WERI-Rb-1 (cell line): ENCODE measurements at places on chromosomes 2 and 18.
A peak's percentile ranks its signal among the peaks of the same experiment; 100 is the strongest.

GRCh38 chr2:45888641-45889040 lies 237.2 kb downstream of the PRKCE start:
- peak; percentile 72 for DNase-seq

DNA sequence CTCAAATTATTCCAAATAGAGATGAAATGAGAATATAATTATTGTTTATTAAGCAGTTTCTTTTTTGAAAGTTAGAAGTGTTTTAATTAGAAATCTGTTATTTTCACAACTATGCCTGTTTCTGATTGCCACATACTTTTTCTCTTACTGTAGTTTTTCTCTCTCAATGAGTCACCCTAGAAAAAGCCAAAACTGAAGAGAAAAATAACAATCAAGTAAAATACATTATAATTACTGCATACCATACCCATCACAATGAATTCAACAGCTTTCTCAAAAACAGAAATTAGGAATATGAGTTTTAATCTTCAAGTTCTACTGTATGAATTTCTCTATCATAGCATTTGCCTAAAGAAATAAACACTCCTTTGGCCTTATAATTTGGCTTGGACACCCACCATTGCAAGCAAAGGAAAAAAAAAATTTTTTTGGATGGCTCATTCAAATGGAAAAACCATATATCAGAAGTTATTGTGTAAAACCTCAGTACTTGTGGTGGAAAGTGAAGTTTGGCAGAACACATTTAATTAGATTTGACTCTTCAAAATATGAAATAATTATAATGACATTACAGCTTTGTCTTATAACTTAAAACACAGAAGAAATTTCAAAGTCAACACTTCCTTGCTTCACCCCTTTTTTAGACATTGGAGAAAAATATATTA lies 138.5 kb downstream of the DYM start:
- no peak for DNase-seq

- DNase-seq = no peak
Observed at GRCh38 chr2:217387776-217388387, 528.0 kb upstream of the TNP1 start.

GRCh38 chr2:70889716-70890037 lies 46.0 kb upstream of the ATP6V1B1 start:
- DNase-seq = no peak

DNA sequence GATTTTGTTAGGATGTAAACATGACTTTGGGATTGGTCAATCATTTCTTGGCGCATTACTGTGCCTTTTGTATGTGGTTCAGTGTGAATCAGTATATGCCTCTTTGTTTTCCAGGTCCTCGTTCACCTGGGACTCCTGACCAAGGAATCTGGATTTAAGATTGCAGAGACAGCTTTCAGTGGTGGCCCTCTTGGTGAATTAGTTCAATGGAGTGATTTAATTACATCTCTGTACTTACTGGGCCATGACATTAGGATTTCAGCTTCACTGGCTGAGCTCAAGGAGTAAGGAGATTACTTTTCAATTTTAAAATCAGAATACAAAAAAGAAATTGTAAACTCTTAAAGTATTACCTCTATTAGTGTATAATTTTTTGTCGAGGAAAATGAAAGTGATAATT lies 87.6 kb downstream of the MGAT5 start:
- peak; percentile 55 for DNase-seq

DNA sequence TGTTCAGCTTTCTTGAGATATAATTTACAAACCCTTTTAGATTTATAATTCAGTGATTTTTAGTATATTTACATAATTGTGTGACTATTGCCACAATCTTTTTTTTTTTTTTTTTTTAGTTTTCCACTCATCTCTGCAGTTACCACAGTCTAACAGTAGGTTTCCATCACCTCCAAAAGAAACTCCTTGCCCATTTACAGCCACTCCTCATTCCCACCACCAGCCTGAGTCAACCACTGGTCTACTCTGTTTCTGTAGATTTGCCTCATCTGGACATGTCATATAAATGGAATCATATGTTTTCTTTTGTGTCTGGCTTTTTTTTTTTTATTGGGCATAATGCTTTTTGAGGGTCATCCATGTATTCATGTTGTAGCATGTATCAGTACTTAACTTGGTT lies 16.1 kb downstream of the MTX2 start:
- DNase-seq = no peak

DNA sequence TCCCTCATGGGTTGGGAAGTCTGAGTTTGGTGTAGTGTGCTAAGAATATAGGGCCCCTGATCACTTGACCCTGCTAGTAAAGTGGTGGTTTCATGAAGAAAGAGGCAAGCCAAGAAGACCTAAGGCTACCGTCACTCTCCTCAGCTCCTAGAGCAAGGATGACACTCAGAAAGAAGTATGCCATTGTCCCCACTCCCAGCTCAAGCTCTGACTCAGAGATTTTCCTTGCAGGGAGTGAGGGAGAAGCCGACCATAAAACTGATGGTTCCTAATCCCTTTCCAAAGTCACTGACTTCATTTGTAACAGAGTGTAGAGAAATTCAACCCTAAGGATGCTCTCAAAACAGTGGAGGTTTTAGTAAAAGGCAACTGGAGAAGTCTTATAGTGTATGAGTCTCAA lies 80.9 kb downstream of the ICA1L start:
- DNase-seq = no peak

GRCh38 chr18:29164993-29165599 lies 988.2 kb upstream of the CDH2 start:
- DNase-seq = no peak

DNA sequence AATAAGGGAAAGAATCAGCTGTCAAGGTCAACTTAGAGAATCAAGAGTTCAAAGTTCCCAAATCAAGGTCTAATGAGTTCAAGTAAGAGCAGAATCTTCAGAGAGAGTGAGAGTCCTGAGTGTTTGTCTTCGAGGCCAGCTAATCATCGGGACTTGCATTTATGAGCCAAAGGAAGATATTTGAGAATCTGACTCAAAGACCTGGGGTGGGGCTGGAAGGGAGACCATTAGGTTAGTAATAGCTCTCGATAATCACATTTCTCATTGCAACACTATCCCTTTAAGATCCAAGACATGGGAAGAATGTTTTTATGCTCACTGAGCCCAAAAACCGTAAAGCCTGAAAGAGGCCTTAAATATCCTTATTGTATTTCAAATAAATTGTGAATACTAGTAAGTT lies 72.0 kb upstream of the FSHR start:
- DNase-seq = no peak
